ENCODE measurements at places on chromosomes 5 and 9.

- no peak for DNase-seq
These were observed 29.5 kb downstream of the MTAP start for GRCh38 chr9:21831841-21832509.

DNA sequence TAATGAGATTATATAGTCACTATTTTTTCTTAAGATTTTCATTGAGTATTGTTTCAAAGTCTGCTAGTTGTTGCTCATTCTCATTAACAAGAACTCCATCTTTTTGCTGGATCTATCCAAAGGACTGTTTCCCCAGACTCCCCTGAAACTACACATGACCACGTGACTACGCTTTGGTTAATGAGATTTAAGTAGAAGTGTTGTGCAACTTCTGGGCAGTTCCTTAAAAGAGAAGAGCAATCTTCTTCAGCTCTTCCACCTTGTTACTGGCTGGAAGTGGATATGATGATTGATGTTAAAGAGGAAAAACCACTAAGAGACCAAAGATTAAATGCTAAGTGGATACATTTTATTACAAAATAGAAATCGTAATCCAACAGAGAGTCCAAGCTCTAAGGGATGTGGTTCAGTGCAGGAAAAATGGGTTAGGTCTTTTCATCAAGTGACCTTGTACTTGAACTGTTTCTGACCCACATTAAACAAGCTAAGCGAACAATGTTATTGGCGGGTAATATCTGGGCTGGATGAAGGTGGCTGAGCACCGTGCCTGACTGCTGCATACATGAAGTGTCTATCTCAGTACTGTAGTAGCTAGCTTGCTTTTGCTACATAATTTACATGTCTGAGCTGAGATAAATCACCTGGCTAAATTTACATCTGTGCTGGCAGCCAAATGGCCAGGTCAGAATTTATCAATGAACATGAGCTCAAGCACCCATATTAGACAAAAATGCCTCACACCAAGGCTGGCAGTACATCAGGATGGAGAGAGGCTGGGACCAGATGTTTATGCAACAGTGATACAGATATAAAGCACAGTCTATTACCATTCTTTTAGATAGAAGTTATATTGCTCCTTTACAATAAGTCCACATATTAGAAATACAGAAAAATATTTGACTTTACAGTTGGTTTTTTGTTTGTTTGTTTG is 7.5 kb upstream of the CTNNAL1 start:
- DNase-seq, result no peak

- DNase-seq, result no peak
These were observed 11.1 kb downstream of the MED27 start for GRCh38 chr9:132068605-132069004.

DNA sequence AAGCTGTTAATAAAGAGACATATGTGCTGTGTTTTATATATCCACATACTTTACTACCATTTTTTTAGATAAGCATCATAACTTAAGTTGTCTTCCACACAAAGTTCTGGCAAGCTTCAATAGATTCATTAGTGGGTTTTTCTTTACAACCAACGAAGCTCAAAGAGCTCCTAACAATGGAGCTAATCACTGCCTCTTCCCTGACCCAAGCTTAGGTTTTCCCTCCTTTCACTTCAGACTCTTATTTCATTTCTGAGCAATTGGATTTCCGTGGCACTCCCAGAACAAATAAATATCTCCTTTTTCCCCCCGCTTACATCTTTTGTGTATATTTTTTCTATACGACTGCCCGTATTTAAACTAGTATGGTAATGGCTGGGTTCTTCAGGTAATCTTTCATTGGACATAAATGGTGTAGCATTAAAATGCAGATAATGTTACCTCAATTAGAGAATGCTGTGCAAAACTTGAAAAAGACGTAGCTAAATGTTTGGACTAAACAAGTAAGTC is 275.5 kb upstream of the TMEM161B start:
- no peak for DNase-seq

GRCh38 chr9:136791516-136792276 is 552 bp downstream of the TMEM141 start:
- DNase-seq, result peak; percentile 56

DNA sequence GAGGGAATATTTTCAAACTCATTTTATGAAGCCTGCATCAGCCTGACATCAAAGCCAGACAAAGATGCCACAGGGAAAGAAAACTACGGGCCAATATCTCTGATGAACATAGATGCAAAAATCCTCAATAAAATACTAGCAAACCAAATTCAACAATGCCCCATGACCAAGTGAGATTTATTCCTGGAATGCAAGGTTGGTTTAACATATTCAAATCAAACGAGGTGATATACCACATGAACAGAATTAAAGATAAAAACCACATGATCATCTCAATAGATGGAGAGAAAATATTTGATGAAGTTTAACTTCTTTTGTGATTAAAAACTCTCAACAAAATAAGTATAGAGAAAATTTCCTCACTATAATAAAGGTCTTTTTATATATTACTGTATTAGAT is 792.0 kb upstream of the ZNF608 start:
- DNase-seq, result no peak

DNA sequence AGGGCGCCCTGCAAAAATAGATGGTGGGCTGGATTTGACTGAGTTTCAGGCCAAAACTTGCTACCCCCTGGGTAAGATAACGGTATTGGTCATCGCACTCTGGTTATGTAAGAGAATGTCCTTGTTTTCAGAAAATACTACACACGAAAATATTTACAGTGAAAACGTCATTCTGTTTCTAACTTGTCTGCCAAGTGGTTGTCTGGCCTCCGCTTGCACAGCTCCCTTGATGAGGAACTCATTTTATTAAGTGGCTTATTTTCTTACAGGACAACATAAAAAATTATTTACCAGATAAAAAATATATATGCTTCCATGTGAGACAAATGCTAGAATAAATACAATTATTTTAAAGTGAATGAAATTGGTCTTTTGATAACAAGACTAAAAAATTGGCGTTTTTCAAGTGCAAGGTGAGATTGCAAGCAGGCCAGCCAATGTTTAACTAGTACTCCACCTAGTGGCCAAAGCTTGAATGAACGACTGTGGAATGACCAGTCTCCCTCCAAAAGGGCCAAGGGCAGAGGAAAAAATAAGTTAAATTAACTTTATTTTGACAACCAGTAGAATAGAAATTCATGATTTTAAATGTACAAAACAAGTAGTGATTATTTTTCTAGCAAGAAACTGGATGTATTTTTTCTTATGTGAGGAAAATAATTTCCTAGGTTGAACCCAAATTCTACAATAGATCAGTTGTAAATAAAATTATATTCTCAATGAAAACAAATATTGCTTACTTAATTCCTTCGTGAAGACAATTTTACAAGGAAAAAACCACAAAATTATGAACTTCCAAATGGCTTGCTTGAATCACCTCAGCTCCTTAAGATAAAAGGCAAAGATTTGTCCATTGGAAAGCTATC is 93.2 kb downstream of the ZFAND5 start:
- DNase-seq, result peak; percentile 18

GRCh38 chr5:19988457-19988856 is 457 bp upstream of the CDH18 start:
- DNase-seq, result no peak

GRCh38 chr5:3195994-3196393 is 399.6 kb upstream of the IRX1 start:
- no peak for DNase-seq

DNA sequence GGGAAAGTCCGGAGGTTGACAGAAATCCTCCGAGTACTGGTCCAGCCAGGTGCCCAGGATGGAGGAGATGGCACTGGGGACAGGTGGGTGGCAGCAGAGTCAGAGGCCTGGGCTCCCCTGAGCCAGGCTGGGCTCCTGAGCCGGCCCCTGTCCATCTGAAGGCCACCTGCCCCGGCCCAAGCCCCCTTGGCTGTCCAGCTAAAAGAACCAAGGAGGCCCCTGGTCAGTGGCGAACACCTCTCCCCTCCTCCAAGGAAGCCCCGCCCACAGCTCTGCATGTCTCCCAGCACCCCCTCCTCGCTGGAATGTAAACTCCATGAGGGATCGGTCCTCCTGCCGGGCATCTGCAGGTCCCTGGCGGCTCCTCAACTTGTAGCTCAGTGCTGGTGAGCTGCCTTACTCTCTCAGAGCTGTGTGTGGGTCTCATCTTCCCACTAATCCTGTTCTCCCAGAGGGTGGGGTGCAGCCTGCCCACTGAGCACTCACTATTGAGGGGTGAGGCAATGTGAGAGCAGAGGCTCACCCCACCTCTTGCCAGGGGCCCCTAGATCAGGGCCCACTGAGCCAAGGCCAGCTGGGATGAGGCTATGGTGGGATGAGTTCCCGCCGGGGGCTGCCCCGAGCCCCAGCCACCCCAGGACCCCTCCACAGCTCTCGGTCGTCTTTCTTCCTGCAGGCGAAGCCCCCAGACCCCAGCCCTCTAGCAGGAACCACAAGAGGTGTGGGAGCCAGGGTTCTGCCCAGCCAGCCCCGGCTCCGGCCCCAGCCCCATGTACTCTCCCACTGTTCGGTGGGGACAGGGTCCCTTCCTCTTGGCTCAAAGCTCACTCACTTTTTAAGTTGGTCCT is 12.0 kb downstream of the RALGDS start:
- DNase-seq, result no peak

DNA sequence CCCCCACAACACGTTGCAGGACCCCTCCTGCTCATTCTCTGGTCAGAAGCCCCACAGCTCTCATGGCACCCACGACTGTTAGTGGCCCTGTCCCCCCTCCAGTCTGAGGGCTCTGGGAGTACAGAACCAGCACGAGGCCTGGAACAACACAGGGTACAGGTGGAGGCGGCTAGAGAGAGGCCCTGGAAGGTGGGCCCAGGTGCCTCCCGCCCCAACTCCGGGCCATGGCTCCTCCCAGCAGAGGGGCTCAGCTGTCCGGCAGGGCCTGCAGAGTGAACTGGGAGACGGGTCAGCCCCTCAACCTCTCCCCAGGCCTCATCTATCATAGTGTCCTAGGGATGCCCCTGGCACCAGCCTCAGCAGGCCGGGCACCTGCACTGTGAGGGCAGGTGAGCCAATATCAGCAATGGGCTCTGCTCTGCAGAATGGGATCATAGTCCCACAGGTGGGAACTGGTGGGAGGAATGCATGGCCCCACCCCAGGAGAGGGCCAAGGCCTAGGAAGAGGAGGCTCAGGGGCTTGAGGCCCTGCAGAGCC is 58.6 kb downstream of the BARX1 start:
- no peak for DNase-seq

Measured in activated CD4-positive, alpha-beta T cell treated with anti-CD3 and anti-CD28 coated beads for 24 hours (primary cell).